ENCODE measurements at places on chromosomes 7 and 10.
A peak's percentile ranks its signal among the peaks of the same experiment; 100 is the strongest.

GRCh38 chr7:56046721-56047445 lies 4.4 kb downstream of the PSPH start:
- peak; percentile 68 for DNase-seq

DNA sequence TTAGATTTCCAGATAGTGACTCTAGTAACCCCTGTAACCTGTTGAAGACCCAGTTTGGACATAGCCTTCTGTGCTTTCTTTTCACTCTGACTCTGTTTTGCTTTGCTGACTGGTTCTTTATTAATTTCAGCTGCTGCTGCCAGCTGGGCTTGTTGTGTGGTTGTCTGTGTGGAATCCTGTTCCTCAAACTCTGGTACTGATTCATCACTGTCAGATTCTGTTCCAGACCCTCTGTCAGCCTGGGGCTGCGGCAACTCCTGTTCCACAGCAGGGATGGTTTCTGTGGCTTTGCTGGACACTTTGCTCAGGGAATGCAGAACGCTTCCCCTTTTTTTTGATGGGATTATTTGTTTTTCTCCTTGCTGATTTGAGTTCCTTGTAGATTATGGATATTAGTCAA lies 104.9 kb downstream of the SEC23IP start:
- DNase-seq, result peak; percentile 76

GRCh38 chr10:65320236-65321026 lies 1605.4 kb upstream of the LRRTM3 start:
- peak; percentile 36 for DNase-seq

GRCh38 chr7:131606346-131607290 lies 50.2 kb upstream of the PODXL start:
- DNase-seq, result no peak

DNA sequence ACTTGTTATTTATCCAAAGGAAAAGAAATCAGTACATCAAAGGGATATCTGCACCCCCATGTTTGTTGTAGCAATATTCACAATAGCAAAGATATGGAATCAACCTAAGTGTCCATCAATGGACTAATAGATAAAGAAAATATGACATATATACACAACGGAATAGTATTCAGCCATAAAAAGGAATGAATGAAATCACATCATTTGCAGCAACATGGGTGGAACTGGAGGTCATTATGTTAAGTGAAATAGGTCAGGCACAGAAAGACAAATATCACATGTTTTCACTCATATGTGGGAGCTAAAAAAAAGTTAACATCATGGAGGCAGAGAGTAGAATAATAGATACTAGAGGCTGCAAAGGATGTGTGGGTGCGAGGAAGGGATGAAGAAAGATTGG lies 25.0 kb upstream of the KAT6B start:
- no peak for DNase-seq

DNA sequence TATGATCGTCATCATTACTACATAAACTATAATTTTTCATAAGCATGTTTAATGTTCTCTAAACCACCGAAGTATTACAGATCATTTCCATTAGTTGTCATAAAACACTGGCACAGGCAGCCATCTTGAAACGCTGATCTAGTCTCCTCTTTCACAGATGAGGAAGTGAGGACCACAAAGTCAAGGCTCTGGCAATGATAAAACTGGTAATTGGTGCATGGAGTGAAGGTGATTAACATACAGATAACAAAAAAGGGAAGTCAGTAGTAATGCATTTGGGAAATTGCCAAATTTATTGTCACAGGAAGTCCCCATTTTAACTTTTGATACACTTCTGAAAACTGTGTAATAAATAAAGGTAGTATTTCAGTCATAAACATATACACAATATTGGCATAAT lies 49.3 kb downstream of the FBXL13 start:
- no peak for DNase-seq

GRCh38 chr7:132169730-132170129 lies 406.5 kb downstream of the PLXNA4 start:
- DNase-seq, result no peak

GRCh38 chr7:2063563-2064260 lies 169.0 kb downstream of the MAD1L1 start:
- peak; percentile 71 for DNase-seq
